ENCODE measurements at places on chromosomes 5 and 9. TPM values are rescaled to one million over a fixed set of nuclear protein-coding genes. Genes with fewer than 3 reads are reported as not detected.

Gene ZFP2
- total RNA-seq, result 2.0 TPM

Gene AK3
- total RNA-seq, result 28.5 TPM

Gene SPAG8
- 0.50 TPM for total RNA-seq

Gene ALDH1A1
- 2.4 TPM for total RNA-seq

Gene ALAD
- total RNA-seq, result 14.7 TPM

All from WTC11 (cell line).